ENCODE measurements at places on chromosomes 11 and 22. TPM values are rescaled to one million over a fixed set of nuclear protein-coding genes. Genes with fewer than 3 reads are reported as not detected.
A peak's percentile ranks its signal among the peaks of the same experiment; 100 is the strongest.

KCNC1 gene
- not detected for total RNA-seq

DNA sequence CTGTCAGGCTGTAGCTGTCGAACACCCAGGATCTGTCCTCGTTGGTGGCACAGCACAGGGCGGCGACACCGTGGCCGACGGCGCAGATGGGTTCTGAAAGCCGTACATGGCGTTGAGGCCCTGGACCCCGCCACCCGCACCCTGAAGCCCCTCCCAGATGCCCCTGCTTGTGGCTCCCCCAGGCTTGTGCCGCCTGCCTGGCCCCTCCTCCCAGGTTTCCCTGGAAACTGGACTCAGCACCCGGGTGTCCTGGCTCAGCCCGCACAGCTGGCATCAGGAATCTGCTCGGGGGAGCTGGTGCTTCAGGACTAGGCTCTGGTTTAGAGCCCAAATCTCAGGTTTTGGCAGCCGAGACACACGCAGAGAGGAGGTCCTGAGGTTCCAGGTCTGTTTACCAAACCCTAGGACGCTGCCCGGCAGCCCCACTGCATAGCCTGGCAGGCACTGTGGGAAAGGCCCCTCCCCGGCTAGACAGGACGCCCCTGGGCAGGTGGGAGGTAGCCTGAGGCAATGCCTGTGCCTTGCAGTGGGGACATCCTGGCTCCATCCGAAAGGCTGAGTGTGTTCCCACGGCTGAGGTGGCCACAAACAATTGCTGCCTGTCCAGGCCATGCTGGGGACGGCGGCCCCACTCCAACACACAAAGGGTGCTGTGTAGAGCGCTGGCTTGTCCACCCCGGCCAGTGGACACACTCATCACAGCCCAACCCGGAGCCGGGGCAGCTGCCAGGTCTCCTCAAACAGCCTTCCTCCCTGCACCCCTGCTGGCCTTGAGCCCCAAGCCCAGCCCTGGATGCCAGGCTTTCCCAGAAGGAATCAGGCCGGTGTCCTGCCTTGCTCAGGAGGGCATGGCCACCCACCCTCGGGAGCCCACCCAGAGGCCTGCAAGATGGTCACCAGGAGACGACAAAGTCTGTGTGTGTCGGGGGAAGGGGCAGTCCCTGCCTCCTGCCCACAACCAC, 4.6 kb downstream of the GATD1 start:
- no peak overlapping the region for H3K4me3 ChIP-seq
- no peaks in the 10 kb centered on the region for H3K27me3 ChIP-seq
- H3K4me1 ChIP-seq: no peaks in the 10 kb centered on the region
- no peak overlapping the region for H3K27ac ChIP-seq
- H3K36me3 ChIP-seq: peaks cover 3% of the 10 kb centered on the region
- DNase-seq: no peak

OR5AK2 gene
- not detected for total RNA-seq

GRCh38 chr11:59794417-59794816, 16.2 kb downstream of the MRPL16 start:
- no peak overlapping the region for H3K27ac ChIP-seq
- no peaks in the 10 kb centered on the region for H3K4me1 ChIP-seq

DNA sequence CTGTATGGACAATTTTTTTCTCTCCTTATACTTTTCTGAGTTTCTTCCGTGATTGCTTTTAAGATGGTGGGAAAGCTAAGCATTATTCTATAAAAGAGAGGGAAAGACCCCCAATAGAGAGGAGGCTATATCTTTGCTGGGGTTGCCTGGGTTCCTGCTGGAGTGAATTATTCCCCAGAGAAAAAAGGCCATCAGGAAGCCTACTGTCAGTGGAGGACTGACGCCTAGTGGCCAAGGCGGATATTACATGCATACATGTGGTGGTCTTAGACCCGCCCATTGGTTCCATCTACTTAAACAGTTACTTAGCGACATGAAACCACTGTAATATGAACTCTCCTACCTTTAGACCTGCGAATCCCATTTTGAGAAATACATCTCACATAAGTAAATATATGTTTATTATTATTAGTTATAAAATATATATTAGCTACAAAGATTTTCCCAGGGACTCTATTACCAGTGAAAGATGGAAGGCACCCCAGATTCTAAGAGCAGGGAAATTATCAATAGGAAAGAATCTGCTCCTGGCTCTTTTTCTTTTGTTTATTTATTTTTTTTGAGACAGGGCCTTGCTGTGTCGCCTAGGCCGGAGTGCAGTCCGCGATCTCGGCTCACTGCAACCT, 15.7 kb upstream of the PGA3 start:
- no peaks in the 10 kb centered on the region for H3K36me3 ChIP-seq
- no peak overlapping the region for H3K4me3 ChIP-seq
- DNase-seq: peak; percentile 79
- H3K27me3 ChIP-seq: peaks cover 17% of the 10 kb centered on the region

LMO1 gene
- total RNA-seq: not detected

- H3K27me3 ChIP-seq: no peaks in the 10 kb centered on the region
- DNase-seq: no peak
- H3K27ac ChIP-seq: no peak overlapping the region
- peaks cover 36% of the 10 kb centered on the region for H3K36me3 ChIP-seq
- H3K4me3 ChIP-seq: no peak overlapping the region
- peaks cover 23% of the 10 kb centered on the region for H3K4me1 ChIP-seq
Observed at GRCh38 chr11:44615913-44616791, 50.7 kb downstream of the CD82 start.

DNA sequence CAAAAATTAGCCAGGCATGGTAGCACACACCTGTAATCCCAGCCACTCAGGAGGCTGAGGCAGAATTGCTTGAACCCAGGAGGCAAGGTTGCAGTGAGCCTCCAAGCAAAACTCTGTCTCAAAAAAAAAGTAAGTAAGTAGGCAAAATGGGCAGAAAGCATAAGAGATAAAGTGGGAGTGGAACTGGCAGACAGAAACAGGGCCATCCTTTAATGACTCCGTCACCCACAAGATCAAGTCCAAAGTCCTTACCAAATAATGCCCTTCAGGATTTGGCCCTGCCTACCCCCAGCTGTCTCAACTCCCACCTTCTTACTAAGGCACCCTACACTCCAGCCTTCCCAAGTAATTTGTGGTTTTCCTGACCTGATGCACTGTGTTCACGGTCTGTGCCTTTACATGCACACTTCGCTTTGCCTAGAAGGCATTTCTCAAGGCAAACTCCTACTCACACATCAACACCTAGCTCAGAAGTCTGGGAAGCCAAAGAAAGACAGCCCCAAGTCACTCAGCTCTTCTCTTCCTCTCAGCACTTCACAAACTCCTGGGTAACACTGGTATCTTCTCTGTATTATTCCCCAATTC, 6.1 kb downstream of the MAPK1 start:
- H3K27ac ChIP-seq: no peak overlapping the region
- DNase-seq: no peak
- no peaks in the 10 kb centered on the region for H3K27me3 ChIP-seq
- H3K36me3 ChIP-seq: peaks cover 2% of the 10 kb centered on the region

DNA sequence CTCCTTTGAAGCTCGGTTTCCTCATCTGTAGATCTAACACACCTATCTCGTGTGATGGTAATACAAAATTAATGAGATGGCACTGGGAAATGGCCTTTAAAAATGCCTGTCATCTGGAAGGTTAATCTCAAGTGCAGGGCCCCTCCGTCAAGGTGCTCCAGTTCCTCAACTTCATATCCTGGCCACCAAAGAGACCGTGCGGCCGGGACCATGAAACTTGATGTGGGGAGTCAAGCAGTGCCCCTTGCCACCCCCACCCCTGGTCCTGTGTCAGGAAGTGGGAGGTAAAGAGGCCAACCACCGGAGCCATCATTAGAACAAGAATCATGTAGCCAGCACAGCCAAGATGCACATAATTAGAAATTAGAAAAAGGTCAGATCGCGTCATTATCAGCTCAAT, 108.2 kb downstream of the FEZ1 start:
- H3K27ac ChIP-seq: no peak overlapping the region

MMP27 gene
- not detected for total RNA-seq

DNA sequence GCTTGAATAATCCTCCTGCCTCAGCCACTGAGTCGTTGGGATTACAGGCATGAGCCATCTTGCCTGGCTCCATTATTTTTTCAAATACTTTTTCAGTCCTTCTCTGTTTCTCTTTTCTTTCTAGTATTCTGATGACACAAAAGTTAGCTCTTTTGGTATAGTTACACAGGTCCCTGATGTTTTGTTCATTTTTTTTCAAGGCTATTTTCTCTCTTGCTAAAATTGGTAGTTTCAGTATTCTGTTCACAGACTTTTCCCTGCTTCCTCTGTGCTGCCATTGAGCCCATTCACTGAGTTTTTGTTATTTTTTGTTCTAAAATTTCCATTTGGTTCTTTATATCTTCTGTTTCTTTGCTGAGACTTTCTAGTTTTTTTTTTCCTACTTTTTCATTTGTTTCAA, 166.5 kb downstream of the UVRAG start:
- H3K4me3 ChIP-seq: no peak overlapping the region
- peaks cover 15% of the 10 kb centered on the region for H3K36me3 ChIP-seq
- H3K27me3 ChIP-seq: no peaks in the 10 kb centered on the region

DNA sequence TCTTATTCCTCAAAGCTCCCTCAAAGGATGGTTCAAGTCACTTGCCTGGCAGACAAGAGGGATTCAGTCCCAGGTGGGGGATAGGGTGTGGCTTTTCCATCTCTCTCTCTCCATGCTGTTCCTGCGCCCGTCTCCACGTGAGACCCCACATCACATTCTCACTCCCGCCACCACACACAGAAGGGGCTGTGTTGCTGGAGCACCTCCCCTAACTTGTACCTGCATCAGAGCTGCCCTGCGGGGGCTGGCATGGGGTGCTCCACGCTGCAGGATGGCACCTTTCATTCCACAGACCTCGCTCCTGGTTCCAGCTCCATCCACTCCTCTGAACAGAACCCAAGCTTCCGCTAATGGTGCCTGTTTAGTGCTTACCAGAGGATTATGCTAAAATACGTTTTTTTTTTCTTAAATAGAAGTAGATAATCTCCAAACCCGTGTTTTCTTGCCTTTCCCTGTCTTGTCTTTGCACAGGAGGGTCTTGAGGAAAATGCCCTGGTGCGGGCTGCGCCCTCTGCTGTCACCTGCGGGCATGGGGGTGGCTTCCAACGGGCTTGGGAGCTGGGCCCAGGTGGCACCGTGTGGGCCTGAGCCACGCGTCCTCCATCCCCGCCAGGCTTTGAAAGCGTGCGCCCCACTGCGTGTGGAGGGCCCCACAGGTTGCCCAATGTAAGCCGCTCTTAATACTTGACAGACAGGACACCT, 985.6 kb downstream of the BRD1 start:
- no peak overlapping the region for H3K4me3 ChIP-seq
- no peaks in the 10 kb centered on the region for H3K36me3 ChIP-seq
- no peak for DNase-seq
- H3K4me1 ChIP-seq: no peaks in the 10 kb centered on the region

GRCh38 chr22:17876306-17876831, 102.1 kb upstream of the BID start:
- no peaks in the 10 kb centered on the region for H3K27me3 ChIP-seq
- no peaks in the 10 kb centered on the region for H3K4me1 ChIP-seq
- H3K36me3 ChIP-seq: peaks cover 23% of the 10 kb centered on the region
- no peak overlapping the region for H3K27ac ChIP-seq
- H3K4me3 ChIP-seq: no peak overlapping the region

FAM180B gene
- total RNA-seq: not detected

OR52I2 gene
- not detected for total RNA-seq

DNA sequence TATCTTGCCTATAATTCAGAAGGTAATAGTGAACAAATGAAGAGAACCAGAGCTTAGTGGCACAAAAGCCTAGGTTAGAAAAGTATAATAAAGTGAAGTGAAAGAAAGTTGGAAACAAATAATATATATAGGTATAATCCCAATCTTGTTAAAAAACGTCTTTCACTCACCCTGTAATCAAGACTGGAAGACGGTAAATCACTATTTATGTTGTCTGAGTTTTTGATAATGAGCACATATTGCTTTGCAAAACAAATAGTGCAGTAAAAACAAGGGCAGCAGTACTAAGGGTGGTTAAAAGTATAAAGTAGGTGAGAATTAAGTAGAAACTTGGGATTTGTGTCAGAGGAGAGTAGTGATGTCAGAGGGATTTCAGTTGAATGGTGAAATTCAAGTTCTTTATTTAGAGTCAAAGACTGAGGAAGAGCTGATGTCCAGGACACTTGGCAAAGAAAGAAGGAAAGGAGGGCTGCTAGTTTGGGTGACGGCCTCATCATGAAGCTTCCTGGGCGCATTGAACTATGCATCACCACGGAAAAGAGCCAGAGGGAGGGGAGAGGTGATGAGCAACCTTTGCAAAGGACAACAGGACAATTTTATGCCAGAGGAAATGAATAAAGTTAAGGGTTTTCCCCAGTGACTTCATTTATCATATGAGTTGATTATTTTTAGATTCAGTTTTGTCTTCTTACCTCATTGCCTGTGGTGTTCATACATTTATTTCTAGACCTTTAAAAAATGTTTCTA, 11.4 kb downstream of the NCAM1 start:
- H3K27ac ChIP-seq: no peak overlapping the region
- no peak for DNase-seq
- H3K4me3 ChIP-seq: no peak overlapping the region
- no peaks in the 10 kb centered on the region for H3K36me3 ChIP-seq

GRCh38 chr11:34427186-34427805, 11.4 kb upstream of the CAT start:
- no peak for DNase-seq
- no peaks in the 10 kb centered on the region for H3K36me3 ChIP-seq
- H3K27ac ChIP-seq: no peak overlapping the region
- H3K27me3 ChIP-seq: peaks cover 9% of the 10 kb centered on the region

KRTAP5-8 gene
- total RNA-seq: not detected

CDC42BPG gene
- total RNA-seq: 9.7 TPM

- no peak overlapping the region for H3K4me3 ChIP-seq
- no peaks in the 10 kb centered on the region for H3K4me1 ChIP-seq
- DNase-seq: no peak
- no peak overlapping the region for H3K27ac ChIP-seq
Observed at GRCh38 chr11:73236205-73236765, 18.2 kb downstream of the P2RY2 start.

DNA sequence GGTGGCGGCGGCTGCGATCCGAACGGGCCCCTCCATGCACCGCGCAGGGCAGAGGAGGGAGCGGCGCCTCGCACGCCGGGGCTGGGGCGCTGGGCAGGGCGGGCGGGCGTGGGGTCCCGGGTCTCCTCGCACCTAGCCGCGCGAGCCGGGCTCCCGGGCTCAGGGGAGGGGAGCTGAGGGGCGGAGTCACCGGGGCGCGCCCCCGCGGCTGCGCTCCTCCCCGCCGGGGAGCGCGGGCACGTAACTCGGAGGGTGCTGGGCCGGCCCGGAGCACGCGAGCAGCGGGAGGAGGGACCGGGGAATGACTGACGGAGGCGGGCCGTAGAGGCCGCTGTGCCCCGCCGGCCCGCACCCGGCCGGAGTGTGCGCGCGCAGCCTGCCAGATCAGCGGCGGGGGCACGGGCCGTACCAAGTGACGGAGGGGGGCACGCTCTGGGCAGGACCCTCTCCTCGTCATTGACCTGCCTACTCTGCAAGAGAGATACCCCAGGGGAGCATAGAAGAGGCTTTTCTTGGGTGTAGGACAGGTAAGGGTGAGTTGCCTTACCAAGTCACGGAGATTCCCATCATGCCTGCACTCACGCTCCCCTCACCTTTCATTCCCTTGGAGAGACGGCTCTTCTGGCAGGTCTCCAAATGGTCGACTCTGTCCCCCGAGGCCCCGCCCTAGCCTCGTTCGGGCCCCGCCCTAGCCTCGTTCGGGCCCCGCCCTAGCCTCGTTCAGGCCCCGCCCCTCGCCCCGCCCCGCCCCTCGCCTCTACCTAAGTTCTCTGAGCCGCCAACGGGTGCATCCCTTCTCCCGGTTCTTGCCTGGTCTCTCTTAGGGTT, at the start of gene CDON:
CDON (minus strand) TSS at position 188 of the 828 bp plus-strand sequence. CDS start 39,390 bp downstream, outside the sequence.
- peak within 1 kb of the TSS; percentile 75 for H3K4me3 ChIP-seq
- peak within 1 kb of the TSS; percentile 93 for H3K27ac ChIP-seq
- peaks cover 4% of the 10 kb centered on the region for H3K27me3 ChIP-seq
- no peaks in the 10 kb centered on the region for H3K36me3 ChIP-seq
- DNase-seq: peak; percentile 87
